ENCODE measurements at places on chromosomes 3 and 15.

DNA sequence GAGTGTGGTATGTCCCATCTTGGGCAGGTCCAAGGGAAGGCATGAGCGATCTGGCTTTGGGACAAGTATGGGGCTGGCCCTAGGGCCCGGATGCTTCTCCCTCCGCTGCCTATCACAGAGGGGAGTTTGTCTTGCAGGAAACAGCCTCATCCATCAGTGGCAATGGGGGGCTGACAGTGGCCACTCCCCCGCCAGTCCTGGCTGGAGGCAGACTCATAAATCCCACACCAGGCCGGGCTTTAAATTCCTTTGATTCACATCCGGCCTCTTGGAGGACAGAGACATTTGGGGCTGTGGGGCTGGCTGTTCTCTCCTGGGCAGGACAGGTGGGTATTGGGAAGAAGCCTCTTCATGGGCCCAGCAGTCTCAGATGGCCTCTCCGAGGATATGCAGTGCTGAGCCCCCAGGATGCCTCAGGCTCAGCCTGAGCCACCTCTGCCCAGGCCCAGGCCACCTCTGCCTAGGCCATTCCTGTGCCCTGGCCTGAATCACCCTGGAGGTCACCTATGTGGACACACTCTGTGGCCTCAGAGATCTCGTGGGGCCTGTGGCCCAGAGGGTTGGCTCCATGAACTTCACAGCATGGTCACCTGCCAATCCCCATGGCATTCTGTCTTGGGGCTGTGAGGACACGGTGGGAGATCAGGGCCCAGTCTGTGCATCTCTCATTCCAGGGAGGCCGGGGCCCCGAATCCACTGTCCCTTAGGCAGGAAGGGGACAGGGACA, 84.2 kb upstream of the GOLGA6L4 start:
- peak; percentile 32 for DNase-seq

DNA sequence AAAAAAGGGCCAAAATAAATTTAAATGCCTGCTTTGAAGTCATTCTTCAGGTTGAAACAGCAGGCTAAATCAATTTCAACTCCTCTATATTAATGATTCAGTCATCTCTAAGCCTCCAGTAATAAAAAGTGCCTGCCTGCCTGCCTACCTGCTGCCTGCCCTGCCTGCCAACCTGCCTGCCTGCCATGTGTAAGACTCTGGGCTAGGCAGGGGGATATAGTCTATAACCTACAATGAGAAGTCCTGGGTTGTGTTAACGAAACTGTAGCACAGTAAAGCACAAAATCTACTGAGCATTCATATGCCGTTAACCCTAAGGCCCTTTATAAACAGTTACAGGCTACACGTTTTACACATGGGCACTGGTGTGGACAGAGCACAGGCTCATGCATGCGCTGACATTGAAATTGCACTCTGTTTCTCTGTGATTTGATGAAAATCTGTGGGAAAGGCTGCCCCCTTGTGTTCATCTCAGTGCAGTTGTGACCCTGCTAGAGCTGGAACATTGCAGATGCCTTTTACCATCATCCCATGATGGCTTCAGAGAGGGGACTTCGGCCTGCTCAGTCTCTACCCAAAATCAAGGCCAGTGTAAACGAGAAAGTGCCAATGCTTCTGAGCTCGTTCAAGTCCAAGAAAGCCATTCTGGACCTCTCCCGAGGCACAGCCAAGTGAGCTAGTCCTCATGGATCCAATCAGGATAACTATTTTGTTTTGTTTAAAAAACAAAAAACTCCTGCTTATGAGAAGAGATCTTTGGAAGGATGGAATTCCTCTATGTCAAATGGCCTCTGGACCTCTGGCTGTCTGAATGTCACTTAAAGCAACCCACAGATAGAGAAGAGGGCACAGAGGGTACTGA, 64.6 kb downstream of the EFL1 start:
- DNase-seq, result peak; percentile 70

DNA sequence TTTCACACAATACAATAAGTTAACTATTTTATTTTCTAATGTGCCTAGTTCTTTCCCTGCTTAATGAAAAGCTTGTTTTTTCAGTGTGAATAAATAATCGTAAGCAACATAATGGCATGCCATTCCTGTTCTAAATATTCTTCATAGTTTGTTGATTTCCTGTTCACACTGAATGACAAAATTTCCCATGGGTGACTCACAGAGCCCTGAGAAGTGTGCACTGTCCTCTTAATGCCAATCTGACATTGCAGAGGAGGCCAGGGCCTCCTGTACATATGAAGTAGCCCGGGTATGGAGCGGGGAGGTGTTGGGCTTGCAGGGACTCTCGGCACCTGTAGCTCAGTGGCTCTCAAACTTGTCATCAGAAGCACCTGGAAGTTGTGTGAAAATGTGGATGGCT, 24.3 kb downstream of the CCR3 start:
- DNase-seq, result no peak

DNA sequence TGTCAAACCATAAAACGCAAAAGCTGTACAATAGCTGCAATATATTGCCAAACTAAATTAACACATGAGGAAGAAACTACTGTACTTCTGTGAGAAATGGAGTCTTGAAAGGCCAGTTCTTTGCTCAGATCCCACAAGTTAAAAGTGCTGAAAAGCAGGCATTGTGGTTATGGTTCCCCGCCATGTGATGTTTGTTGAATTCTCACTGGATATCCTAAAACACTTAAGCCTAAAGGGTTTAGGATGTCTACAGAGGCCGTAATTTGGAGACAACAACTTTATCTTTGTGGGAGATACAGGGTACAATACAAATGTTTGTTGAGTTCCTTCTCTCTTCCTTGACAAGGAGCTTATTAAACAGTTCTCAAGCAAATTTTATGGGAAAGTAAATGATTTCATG, 53.2 kb downstream of the TMEM212 start:
- no peak for DNase-seq

- no peak for DNase-seq
Observed at GRCh38 chr15:74775894-74776293, 6.0 kb upstream of the CSK start.

DNA sequence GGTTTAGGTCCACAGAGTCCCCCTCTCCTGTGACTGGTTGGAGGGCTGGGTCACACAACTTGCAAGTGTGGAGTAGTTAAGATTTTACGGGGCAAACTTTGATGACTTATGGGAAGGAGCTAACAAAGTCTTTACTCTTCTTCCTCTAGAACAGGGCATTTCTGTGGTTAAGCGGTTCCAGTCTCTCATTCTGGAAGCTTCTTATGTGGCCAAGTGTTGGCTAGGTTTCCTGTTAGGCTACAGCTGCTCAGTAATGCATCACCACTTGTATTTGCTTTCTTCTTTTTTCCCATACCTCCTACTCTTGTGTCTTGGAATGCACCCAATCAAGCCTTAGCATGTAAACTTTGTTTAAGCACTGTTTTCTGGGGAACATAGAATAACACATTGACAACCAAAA, 100.6 kb upstream of the PLAAT1 start:
- no peak for DNase-seq

DNA sequence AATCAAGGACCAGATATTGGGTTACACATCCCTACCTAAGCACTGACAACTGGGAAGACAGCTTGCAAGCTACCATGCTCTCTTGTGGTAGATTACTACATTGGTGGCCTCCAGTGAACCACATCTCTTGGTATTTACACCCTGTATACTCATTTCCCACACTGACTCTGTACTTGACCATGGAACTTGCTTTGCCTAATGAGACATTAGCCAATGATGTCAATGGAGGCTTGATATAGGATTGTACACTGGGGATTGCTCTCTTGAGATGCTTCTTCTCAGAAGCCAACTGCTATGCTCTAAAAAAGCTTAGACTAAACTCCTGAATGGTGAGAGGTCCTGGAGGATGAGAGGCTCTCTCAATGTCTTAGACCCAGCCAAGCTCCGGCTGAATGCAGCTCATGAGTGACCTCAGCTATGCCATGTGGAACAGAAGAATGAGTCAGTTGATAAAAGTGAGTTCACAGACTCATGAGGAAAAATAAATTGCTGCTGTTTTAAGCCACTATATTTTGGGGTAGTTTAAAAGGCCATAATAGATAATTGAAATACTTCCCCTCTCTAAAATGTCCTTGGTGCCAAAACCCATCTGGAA, 61.5 kb upstream of the GALNT15 start:
- DNase-seq, result no peak

- peak; percentile 78 for DNase-seq
Observed at GRCh38 chr3:45560281-45560971, 34.1 kb upstream of the LIMD1 start.

GRCh38 chr3:13648060-13649001, 99.4 kb downstream of the FBLN2 start:
- DNase-seq, result peak; percentile 85

- DNase-seq, result no peak
Observed at GRCh38 chr3:20325563-20325962, 139.6 kb upstream of the SGO1 start.

DNA sequence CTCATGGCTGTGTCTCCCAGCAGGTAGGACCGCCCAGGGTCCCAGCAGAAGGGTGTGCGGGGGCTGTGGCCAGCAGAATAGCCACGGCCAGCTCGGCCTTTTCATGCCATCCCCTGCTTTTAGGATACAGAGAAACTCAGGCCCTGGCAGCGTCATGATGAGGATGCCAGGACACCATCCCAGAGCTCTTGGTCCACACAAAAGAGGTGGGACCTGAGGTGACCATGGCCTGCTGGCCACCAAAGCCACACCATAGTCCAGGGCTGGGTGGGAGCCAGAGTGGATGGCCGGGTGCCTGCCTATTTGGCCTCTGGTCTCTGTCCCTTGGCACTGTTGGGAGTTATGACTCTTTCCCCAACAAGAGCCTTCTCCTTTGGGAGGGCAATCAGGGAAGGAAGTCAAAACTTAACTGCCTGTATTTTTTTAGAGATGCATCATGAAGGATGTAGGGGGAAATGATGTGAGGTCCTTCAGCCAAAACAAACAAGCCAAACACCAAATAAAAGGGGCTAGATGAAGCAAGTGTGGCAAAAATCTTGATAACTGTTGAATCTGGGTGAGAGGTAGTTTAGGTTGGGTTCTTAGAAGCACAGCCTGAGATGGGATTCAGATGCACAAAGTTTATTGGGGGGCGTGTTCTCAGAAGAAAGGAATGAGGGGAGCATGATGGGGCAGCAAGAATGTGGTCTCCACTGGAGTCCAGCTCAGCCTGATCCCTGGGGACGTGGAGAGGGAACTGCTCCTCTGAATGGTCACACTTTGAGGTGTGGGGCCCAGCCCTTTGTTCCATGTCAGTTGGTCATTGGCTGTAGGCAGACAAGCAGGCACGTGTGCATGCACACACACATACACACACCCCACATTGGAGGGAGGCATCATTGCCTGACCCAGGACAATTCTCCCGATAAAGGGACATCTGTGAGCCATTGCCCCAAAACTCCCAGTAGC, 33.2 kb downstream of the SMAD6 start:
- no peak for DNase-seq

GRCh38 chr15:69668963-69669362, 216.3 kb downstream of the RPLP1 start:
- DNase-seq, result no peak

DNA sequence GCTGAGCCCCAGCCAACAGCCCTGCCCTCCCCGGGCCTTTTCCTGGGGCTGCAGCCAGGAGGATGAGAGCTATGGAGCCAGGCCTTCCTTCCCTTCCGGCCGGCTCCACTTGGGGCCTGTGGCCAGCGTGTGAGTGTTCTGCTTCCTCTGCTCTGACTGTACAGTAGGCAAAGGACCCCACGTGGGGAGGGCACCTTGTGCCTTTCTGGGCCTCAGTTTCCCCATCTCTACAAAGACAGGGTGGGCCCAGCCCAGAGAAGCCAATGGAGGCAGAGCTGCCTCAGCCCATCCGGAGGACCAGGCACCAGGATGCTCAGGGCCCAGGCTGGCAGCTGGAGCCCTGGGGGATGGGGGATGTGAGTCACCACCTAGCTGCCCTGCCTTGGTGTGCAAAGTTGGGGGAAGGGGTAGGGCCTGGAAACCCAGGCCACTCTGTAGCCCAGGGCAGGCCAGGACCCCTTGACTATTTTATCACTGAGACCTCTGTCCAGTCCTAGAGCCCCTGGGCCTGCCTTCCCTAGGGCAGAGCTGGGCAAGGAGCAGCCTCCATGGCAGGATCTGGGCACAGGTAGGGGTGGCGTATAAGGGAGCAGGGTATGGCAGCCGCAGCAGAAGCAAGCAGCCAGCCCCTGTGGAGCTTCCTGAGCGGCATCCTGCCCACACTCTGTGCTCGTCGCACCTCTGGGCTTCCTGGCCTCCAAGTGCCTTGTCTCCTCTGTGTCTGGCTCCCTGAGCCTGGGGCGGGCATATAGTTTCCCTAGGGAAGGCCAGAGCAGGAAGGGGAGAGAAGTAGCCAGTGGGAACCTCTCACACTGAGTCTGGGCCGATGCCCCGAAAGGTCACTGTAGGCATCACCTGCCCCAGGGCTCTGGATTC, 1.8 kb downstream of the PSTPIP1 start:
- DNase-seq, result no peak

- DNase-seq, result no peak
Observed at GRCh38 chr3:20380295-20380694, 194.3 kb upstream of the SGO1 start.

DNA sequence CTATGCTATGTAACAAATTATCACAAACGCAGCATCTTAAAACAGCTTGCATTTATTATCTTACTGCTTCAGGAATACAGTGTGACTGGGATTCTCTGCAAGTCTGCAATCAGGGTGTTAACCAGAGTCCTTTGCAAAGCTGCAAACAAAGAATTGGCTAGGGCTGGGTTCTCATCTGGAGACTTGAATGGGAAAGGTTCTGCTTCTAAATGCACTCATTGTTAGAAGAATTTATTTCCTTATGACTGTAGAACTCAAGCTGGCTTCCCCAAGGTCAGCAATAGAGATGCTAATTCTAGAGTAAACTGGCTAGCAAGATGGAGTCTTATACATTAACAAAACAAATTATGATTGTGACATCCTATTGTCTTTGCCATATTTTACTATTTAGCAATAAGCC, 673.7 kb downstream of the DIPK2A start:
- no peak for DNase-seq

- peak; percentile 62 for DNase-seq
Observed at GRCh38 chr3:125437631-125438435, 62.7 kb upstream of the ZNF148 start.

GRCh38 chr3:23760871-23761373, 44.8 kb upstream of the UBE2E1 start:
- DNase-seq, result no peak

GRCh38 chr15:90884719-90885431, 571 bp downstream of the FES start:
- DNase-seq, result no peak

DNA sequence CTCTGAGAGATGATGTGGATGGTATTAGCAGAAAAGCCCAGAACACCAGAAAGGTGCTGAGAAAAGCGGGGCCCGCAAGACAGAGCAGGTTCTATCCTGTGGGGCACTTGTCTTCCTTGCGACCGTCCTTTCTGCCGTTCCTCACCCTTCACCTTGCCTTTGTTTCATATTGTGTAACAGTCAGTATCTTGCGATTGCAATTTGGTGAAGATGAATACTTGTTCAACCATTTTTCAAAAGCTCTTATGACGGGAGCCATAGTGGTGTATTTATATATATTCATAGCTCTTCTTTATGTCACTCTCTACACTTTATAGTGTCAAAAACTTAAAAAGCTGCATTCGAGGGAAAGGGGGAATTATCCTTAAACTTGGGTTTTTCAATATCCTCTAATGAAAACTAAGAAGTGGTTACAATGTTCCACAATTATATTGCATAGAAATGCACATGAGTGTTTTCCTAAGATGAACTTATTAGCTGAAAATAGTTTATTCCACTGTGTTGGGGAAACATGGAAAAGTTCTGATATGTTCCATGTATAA, 797 bp downstream of the MAP3K13 start:
- DNase-seq, result no peak

GRCh38 chr3:168618827-168619470, 523.2 kb upstream of the GOLIM4 start:
- DNase-seq, result no peak

- no peak for DNase-seq
Observed at GRCh38 chr3:41749988-41750387, 211.9 kb downstream of the ULK4 start.

Data from uterus (tissue), 4 donors.